ENCODE measurements at places on chromosomes 13 and 19. TPM values are rescaled to one million over a fixed set of nuclear protein-coding genes. Genes with fewer than 3 reads are reported as not detected.
A peak's percentile ranks its signal among the peaks of the same experiment; 100 is the strongest.

DNA sequence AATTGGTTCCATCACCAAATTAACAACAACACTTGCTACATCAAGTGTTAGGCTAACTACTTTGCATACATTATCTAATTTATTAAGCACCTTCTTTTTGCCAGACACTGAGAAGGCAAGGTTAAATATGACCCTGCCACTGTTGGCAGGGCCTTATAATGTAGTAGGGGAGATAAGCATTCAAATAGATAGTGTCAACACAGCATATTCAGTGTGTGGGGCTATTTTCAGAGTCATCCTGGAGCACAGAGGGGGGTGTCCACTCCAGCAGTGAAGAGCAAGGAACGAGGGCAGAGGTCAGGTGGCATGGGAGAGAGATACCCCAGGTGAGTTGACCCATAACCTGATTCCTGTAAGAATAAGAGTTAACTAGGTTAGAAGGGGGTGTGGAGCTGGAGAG is 121.6 kb downstream of the COG6 start:
- DNase-seq, result no peak

DNA sequence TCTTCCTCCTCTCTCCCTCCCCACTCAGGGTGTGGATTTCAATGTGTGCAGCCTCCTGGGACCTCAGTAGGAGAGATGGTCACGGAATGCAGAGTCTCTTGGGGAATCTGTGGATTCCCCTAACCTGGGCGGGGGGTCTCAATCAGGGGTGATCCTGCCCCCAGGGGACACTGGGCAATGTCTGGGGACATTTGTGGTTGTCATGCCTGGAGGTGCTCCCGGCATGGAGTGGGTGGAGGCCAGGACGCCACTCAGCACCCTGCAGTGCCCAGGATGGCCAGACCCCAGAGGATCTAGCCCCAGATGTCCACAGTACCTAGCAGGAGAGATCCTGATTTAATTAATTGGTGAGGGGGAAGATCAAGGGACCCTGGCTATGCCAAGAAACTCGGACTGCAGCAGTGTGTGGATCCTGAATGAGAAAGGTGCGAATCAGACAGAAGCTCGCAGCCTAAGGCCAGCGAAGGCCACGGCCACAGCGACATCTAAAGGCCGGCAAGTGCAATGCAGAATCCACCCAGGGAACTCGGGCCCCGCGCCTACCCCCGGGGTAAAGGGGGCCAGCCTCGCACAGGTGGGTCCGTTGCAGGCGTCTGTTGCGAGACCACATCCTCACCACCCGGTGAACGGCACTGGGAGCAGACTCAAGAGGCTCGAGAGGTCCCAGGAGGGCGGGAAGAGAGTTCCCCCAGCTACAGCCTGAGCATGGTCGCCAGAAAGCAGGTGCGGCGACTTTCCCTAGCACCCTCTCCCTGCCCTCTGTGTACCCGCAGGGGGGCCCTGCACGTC is 88.8 kb downstream of the GNG7 start:
- DNase-seq, result peak; percentile 83

- DNase-seq, result no peak
Observed at GRCh38 chr13:83453723-83454122, 428.6 kb downstream of the SLITRK1 start.

GRCh38 chr13:70170689-70171088 is 62.4 kb upstream of the KLHL1 start:
- no peak for DNase-seq

DNA sequence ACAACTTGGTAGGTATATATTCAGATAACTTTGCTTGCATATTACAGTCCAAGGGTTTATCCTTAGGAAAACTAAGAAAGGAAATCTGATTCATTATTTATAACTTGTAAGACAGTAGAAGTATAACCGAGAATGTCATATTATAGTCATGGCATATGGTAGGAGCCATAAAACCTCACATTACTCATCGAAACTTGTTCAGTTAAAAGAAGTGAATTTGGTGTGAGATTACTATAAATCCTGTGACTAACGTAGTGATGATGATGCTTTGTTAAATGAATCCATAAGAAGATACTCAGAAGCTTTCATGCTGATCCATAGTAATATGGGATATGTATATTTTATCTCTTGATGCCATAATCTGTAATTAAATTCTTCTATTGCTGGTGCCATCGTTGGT is 57.3 kb downstream of the MTUS2 start:
- no peak for DNase-seq

- no peak for DNase-seq
Observed at GRCh38 chr13:98922306-98922705, 55.6 kb downstream of the DOCK9 start.

GRCh38 chr13:111005808-111006505 is 91.1 kb upstream of the ANKRD10 start:
- DNase-seq, result no peak

Gene USHBP1
- 5.2 TPM for total RNA-seq

DNA sequence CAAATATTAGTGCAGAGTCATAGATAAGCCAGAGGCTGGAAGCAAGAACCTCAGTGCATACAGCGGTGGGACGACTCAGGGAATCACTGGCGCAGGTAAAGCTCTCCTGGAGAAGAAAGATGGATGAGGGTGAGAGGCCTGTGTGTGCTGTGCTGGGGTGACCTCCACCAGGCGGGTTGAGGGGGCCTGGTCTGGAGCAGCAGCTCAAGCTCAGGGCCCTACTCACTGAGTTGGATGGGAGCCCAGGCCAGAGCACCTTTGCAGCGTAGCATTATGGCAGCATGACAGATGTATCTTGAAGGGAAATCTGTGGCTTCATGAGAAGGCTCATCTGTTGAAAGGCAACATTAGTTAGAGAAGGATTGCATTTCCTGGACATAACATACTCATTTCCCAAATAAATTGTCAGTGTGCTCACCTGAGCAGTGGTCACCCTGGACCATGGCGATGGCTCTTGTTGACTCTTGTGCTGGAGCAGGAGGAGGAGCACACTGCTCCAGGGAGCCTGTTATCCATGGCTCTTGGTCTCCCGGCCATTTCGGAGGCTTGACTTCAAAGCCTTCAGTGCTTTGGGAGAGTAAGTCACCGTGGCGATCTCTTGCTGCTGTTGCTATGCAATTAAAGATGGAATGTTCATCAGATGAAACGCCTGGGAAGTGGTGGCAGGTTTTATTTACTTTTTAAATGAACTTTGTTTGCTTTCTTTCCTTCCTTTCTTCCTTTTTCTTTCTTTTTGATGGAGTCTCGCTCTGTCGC is 25.0 kb downstream of the HNRNPM start:
- DNase-seq, result no peak

All from GM23338 (cell line).